ENCODE measurements at places on chromosomes 5 and 9.

- no peak for DNase-seq
These were observed 10.2 kb downstream of the OR2V1 start for GRCh38 chr5:181120761-181121160.

DNA sequence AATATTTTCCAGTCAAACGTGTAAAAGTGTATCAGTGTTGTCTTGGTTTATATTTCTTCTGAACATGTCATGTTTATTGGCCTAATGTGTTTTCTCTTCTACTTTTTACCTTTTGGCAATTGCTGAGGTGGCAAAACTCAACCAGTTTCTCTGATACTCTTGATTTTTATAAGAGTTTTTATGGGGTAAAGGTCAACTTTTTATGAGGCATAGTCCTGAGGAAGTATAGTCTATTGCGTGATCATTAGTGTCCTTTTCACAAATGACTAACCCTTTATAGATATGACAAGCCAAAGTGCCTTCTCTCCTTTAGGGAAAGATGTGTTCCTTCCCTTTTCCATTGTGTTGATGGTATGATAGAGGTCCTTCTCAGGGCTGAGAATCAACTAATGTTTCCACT is 32.9 kb downstream of the OCLN start:
- DNase-seq = no peak

DNA sequence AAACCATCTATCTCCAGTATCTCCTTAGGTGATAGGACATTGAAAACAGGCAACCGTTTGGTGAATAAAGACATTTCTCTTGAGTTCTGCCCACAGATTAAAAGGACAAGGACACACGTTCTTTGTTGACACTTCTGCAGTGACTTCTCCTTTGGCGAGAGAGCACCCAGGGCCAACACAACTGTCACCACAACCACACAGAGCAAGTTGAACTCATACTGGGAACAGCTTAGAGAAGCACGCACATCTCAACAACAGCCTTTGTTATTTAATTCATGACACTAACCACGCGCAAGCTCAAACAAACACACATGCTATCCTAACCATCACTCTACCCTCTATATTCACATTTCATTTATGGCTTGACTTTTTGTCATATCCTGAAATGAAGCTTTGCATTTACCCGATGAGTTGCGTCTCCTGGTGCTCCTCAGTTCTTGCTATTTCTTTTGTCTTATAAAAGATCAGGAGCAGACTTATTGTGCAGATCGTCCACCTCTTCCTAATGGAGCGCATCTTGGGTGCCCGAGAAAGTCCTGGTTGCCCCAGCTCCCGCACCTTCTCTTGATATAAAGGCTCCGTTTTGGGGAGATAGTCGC is 543 bp downstream of the ST8SIA4 start:
- peak; percentile 63 for DNase-seq

DNA sequence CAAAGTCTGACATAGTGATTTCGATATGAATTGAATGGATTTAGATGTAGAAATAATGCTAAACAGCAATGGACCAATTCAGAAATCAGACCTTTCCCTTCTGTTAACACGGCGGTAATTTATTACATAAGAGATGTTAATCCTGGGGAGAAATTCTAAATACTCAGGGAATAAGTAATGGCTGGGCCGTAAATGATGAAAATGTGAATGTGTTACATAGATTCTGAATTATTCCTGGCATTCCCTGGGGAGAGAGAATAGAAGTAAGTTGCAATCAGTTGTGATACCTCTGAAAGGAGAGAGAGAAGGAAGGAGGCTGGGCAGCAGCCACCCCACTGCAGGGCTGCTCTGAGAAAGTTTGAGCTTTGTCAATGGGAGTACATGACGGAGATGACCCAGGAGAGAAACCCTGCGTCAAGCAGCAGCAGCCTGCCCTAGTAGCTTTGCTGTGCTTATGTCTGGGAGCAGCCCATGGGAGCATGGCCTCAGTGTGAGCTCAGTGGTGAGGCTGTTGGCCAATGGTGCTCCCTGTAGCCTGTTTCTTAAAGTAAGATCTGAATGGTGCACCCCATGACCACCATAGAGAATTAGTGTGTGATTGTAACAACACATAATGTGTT is 420.1 kb downstream of the MTRR start:
- DNase-seq = no peak

DNA sequence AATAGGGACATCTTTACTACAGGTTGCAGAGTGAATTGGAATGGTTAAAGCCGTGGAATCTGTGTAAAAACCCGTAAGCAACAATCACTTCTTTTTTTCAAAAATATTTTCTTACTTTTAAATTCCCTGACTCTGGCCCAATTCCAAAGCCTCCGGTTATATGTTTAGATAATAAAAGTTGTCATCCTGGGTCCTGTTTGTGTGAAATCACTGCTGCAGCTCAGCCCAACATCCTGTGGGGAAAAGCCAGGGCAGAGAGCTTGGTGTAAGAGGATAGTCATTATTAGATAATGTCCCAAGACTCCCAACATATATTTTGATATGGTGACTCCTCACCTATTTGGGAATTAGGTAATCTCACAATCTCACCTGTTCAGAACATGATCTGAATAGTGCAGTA is 586.0 kb upstream of the BRINP1 start:
- DNase-seq = no peak

DNA sequence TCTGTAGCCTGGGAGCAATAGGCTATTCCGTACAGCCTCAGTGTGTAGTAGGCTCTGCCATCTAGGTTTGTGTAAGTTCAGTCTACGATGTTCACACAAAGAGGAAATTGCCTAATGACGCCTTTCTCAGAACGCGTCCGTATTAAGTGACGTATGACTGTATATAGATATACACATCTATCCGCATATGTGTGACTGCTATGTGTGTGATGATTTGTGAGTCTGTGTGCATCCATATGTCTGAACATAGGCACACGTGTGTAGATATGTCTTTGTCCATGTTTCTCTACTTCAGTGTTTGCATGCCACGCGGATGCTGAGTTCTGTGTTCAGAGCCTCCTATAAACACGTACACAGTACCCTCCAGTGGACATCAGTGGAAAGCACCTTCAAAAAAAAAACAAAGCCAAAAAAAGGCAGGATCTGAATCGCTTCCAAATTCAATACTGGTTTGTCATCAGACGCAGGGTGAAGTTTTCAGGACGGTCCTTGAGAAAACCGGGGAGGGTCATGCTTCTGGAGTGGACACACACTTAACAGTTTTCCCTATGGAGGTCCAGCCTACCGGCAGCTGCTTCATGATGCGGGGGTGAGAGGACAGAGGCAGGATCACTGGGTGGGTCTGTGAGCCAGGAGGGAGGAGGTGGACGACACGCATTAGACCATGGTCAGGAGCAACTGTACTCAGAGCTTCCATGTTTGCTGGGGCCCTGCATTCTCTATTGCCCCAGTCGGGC is 29.5 kb upstream of the ALDH1B1 start:
- peak; percentile 14 for DNase-seq

DNA sequence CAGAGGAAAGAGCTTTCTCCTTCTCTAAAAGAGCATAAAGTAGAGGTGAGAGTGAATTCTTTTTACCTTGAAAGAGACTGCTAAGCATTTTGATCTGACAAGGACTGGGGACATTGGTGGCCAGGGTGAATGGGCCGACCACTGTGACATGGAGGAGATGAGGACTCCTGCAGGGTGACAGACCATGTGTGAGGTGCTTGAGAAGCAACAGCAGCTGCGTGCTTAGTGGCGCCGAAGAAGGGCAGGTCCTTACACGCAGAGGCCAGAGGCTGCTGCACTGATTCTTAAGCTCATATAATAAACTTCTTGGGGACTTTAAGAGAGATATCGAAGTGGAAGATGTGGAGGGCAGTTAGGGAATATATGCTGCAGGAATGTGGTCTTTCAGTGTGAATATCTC is 8.7 kb upstream of the JAKMIP2 start:
- DNase-seq = no peak

DNA sequence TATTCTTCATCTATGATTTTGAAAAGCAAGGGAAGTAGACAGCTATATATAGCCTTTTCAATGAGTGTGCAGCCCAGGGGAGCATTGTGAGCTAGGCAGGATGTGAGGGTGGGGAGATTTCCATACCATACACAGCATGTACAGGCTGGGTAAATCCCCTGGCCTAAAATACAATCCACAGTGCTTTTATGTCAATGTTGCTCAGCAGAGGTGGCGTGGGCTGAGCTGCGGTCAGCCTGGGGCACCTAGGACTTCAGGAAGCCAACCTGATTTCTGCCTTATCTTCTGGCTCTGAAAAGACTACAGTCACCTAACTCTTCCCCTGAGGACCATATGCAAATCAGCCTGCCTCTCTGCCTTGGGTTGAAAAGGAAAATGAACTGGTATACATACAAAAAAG is 6.3 kb upstream of the GARIN3 start:
- DNase-seq = peak; percentile 74

- DNase-seq = peak; percentile 29
These were observed 28.9 kb upstream of the SERINC5 start for GRCh38 chr5:80284720-80285119.

- no peak for DNase-seq
These were observed 91.5 kb upstream of the CDH9 start for GRCh38 chr5:27129926-27130325.

- DNase-seq = no peak
These were observed 1230.6 kb upstream of the NUDT12 start for GRCh38 chr5:104793031-104793754.

- DNase-seq = no peak
These were observed 47.4 kb downstream of the GALNT10 start for GRCh38 chr5:154237946-154238345.

DNA sequence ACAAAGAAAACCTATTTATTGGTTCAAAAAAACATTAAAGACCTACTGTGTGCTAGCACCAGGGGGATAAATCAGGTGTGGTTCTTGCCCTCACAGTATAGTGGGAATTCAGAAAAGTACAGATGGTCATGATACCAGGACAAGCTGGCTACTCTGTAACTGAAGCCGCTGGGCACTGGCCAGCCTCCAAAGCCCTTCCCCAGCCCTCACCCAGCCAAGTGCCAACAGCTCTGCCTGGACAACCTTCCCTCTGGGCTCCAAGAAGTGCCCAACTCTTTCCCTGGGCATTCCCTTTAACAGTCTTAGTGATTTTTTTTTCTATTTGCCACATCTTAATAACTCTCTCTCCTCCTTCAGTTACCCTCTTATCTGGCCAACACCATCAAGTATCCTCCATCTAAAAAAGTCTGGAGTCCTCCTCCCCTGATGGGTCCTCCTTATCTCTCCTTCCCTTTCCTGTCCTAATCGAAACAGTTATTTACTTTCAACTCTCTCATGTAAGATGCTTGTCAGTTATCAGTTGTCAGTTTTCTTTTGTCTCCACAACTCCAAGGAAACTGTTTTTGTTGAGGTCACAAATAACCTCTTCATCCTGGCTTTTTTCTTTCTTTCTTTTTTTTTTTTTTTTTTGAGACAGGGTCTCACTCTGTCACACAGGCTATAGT is 13.3 kb upstream of the SEPTIN8 start:
- no peak for DNase-seq

GRCh38 chr5:65103756-65104440 is 335.2 kb downstream of the CWC27 start:
- no peak for DNase-seq

DNA sequence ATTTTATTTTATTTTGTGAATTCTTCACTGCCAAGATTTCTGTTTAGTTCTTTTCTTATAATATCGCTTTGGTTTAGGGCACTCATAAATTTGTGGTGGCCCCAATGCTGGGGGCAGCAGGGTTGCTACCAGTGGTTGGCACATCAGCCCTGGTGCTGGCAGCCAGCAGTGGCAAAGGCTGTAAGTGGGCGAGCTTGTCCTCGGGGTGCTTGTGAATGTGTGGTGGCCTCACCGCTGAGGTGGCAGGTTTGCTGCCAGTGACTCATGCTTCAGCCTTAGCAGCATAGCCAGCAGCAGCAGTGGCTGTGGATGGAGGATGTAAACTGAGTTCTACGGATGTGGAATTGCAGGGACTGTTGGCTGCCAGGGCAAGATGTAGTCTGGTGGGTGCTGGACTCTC is 262.9 kb upstream of the DMAC1 start:
- no peak for DNase-seq

GRCh38 chr9:132703336-132703735 is 33.1 kb downstream of the GTF3C4 start:
- no peak for DNase-seq

DNA sequence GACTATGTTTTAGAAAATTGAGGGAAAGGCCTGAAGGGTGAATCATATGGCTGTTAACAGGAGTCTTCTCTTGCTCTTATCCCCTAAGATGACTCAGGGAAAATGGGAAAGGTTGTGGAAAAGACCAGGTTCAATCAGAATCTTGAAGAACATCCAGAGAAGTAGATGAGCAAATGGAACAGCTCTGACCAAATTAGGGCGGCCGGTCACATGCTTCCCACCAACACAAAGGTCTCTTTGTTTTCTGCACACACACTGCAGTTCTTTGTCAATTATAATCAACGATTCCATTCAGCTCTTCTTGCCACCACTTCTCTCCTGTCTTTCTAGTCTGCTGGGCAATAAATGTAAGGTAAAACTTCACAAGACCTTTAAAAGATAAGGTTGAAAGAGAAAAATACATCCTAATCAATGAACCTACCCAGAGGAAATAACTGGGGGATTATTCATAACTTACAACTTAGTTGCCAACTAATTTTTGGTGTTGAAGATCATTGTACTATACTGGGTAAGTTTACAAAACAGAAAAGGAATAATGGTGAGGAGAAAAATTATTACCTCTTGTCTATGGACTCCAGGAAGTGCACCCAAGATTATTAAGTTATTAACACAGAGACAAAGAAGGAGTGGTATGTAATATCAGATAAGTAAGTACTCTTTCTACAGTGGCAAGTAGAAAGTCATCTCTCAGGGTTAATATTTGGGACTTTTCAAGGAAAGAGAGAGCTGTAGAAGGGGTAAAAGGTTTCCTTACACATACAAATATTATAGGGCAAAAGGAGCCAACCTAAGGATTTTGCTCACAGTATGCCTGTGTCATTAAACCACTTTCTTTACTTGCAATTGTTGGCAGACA is 441.9 kb upstream of the PIK3R1 start:
- DNase-seq = no peak

- DNase-seq = no peak
These were observed 162.4 kb upstream of the PIK3R1 start for GRCh38 chr5:68053202-68053601.

- no peak for DNase-seq
These were observed 93.2 kb downstream of the MRPL36 start for GRCh38 chr5:1706428-1706827.

DNA sequence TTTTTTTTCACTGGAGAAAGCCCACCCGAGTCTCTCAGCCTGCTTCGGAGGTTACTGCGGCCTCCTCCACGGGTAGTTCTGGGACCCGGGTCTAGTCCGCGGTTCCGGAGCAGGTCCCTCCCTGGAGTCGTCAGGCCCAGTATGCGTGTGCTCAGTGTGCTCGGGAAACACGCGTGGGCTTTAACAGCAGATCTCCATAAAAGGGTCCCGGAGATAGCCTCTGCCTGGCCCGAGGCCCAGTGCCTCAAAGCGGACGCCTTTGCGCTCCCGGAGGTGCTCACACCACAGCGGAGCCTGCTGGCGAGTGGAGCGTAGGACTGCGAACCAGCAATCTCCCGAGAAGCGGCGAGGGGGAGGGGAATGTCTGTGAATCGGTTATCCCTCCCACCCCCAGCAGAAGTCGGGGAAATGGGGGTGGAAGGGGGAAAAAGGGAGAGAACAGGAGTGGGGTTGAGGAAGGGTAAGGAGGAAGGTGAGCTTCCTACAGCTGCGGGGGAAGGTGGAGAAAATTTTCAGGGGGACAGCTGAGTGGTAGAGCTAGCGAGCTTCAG is 28.7 kb downstream of the CDKN2A start:
- peak; percentile 48 for DNase-seq
